CD14-positive monocyte (primary cell): ENCODE measurements at places on chromosomes 13 and 19.

GRCh38 chr13:27559719-27560118, 60.6 kb downstream of the LNX2 start:
- DNase-seq = no peak

DNA sequence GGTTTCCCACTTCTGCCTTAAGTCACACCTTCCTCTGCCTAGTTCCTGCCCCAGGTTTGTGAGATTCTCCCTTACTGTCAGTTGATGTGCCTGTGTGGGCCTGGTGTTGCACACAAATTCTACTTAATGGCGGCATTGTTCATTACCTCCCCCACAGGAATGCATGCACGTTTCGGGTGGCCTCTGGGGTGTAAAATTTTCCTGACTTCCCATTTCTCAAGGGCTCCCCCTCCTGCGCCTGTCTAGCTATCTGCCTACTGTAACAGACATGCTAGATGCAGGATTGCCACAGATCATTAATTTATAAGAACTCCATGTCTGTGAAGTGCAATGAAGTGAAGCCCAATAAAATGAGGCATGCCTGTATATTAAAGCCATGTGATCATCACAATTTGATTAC, 1466.3 kb downstream of the PCDH9 start:
- no peak for DNase-seq

- DNase-seq = no peak
These were observed 85.9 kb downstream of the KDM4B start for GRCh38 chr19:5054551-5055456.

DNA sequence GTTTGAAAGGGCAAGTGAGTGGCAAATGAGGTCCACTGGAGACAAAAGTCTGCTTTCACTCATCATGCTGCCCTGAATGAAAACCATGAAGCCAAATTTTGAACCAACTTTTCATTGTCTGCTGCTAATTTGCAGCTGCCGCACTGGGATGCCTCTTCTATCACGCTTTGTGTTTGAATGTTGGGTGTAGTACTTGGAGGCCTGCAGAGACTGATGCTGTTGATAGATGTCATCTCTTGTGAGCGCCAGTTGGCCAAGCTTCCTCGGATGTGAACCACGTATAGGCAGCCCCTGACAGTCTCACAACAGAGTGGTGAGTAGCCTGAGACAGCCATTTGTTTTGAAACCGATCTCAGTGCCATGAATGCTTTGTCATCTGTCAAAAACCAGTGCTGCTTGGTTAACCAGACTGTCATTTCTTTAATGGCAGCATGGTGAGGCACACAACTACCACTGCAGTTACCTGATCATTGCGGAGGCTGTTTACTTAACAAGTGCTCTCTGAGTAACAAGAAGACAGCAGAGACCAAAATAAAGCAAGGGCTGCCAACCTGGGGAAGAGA, 31.2 kb upstream of the SLC10A2 start:
- DNase-seq = no peak

- DNase-seq = no peak
These were observed 369.1 kb downstream of the FGF9 start for GRCh38 chr13:22039961-22040360.

GRCh38 chr19:29858000-29858596, 46.3 kb downstream of the CCNE1 start:
- DNase-seq = no peak

- no peak for DNase-seq
These were observed 27.7 kb downstream of the CRTC1 start for GRCh38 chr19:18710996-18711751.

DNA sequence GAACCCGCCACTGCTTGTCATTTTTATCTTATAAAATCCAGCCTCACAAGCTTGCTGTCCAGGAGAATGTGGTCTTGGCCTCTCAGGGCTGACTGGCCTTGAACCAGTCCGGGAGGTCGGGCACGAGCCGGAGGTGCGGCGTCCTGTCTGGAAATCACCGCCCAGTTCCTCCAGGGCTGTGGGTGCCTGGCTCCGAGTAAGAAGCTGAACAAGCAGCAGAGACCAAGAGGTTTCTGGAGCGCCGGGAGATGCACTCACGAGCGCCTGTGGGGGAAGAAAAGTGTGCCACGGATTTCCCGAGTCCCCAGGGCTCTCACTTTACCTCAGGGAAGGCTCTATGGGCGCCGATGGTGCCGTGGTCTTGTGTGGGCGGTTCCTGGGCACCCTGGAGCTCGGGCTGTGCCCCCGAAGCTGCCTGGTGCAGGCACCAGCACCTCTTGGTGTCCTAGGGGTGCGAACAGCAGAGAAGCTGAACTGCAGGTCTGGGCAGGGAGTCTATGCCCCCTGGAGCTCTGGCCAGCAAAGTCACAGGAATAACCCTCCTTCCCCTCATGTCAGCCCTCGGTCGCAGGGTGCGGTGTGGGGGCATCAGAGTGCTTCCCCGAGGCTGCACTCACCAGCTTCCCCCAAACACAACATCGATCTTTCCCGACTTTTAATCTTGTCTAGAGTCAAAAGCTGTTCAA, 50.0 kb downstream of the GAS6 start:
- DNase-seq = no peak

DNA sequence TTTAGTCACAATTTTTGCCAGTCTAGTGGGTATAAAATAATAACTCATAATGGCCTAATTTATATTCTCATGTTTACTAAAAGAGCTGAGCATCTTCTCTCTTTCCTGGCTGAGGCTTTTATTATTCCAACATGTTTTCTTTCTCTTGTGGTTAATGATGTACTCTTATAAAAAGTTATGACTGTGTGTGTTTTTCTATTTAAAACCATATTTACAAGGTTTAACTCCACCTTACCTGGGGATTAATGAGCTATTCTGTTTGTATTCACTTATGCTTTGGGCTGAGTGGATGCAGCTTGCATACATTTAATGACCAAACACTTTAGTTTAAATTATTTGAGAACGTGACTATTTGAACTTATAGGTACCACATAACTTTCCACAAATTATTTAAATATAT, 1365.7 kb upstream of the SLC10A2 start:
- no peak for DNase-seq

GRCh38 chr13:94073007-94073744, 406.3 kb downstream of the DCT start:
- DNase-seq = no peak

GRCh38 chr13:45879666-45880065, 28.1 kb upstream of the SIAH3 start:
- DNase-seq = no peak

DNA sequence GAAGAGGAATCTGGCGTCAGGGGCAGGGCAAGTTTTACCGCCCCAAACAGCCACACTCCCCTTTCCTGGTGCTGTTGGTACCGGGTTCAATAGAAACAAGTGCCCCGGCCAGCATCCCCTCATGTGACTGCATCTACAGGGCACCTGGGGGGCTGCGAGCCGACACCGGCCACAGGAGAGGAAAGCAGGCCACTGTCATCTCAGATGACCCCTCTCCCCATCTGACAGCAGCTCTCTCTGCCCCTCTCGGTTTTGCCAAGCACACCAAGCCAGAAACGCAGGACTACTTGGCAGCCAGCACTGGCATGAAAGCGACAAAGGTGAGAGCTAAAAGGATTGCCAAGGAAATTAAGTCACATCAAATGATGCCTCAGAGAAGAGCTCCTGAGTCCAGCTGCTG, 37.1 kb downstream of the MLLT1 start:
- DNase-seq = no peak

- no peak for DNase-seq
These were observed 634.5 kb downstream of the LIG4 start for GRCh38 chr13:107580741-107581412.

- DNase-seq = no peak
These were observed 297.3 kb downstream of the ZNF536 start for GRCh38 chr19:30669329-30670010.

DNA sequence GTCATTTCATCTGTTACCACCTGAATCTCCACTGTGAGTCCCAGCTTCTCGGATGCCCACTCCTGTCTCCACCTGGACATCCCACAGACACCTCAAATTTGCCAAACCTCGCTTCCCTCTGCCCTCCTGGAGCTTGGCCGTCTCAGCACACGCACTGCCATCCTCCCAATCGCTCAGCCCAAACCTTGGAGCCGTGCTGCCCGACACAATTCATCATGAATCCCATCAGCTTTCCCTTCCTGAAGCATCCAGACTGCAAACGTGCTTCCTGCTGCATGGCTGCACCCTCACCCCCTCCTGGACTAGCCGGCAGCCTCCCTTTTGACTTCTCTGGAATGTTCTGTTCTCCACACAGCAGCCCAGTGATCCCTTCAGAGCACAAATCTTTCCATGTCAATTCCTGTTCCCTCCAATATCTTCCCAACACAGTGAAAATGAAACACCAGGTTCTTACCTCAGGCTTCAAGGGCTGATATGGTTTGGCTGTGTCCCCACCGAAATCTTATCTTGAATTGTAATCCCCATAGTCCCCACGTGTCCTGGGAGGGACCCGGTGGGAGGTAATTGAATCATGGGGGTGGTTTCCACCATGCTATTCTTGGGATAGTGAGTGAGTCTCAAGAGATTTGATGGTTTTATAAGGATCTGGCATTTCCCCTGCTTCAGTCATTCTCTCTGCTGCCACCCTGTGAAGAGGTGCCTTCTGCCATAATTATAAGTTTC, 1.1 kb upstream of the PROZ start:
- DNase-seq = no peak

- peak; percentile 59 for DNase-seq
These were observed 6.7 kb upstream of the ERFL start for GRCh38 chr19:41934849-41935374.

- no peak for DNase-seq
These were observed 187.4 kb downstream of the NBEA start for GRCh38 chr13:35129500-35129899.

DNA sequence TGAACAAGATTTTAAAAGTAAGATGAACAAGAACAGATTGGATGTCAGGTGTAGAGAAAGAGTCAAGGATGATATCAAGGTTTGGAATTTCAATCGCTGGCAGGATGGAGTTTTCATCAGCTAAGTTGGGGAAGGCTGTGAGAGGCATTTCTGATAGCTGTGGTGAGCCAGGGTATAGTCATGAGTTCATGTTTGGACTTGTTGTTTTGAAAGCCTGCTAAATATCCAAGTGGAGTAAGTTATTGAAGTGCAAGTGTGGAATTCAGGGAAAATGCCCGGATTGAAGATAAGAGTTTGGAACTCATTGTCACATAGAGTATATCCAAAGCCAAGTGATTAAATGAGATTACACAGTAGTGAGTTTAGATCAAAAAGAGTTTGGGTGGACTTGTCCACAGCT, 11.0 kb upstream of the EPSTI1 start:
- no peak for DNase-seq

DNA sequence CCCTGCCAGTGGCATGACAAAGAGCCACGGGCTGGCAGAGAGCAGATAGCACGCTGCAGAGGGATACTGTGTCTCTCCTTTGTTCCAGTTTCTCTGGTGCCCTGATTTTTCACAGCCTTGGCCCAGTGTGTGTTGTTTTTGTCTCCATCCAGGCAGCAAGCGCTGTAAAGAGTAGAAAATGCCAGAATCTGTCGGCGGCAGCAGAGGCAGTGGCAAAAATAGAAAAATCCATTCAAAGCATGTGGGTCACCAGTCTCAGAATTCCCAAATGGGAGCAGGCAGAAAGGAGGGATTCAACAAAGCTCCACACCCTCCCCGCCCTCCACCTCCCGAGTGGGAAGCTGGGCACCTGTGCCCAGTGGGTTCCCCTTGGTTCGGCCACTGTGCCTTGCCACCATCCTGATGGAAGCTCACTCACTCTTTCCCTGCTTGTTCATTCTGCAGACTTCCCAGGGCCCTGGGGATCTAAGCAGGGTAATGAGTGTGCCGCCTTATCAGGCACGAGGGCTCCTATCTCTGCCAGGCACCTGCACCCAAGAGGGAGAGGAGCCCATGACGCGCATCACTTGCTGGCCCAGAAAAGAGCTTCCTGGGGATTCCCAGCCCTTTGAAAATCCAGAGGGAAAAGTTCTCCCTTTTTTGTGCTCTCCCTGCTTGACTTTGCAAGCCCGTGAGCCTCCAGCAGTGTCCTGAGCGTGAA, 416.9 kb downstream of the IRS2 start:
- no peak for DNase-seq

DNA sequence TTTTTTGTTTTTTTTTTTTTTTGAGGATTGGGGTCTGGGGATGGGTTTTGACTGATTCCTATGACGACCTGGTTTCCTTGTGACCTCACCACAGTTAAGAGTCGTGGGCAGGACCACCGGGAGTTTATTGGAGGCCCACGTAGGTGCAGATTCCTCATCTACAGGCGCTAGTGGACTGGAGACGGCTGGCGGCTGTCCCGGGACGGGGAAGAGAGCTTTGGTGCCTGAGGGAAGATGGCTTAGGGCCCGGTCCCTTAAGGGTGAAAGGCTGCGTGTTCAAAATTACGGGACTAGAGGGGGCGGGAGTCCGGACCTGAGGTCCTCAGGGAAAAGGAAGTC, 682 bp upstream of the TEAD2 start:
- DNase-seq = no peak

- no peak for DNase-seq
These were observed 34.1 kb downstream of the ZNF823 start for GRCh38 chr19:11704626-11705025.

- DNase-seq = peak; percentile 59
These were observed 5.2 kb downstream of the CEACAM4 start for GRCh38 chr19:41621654-41622053.

DNA sequence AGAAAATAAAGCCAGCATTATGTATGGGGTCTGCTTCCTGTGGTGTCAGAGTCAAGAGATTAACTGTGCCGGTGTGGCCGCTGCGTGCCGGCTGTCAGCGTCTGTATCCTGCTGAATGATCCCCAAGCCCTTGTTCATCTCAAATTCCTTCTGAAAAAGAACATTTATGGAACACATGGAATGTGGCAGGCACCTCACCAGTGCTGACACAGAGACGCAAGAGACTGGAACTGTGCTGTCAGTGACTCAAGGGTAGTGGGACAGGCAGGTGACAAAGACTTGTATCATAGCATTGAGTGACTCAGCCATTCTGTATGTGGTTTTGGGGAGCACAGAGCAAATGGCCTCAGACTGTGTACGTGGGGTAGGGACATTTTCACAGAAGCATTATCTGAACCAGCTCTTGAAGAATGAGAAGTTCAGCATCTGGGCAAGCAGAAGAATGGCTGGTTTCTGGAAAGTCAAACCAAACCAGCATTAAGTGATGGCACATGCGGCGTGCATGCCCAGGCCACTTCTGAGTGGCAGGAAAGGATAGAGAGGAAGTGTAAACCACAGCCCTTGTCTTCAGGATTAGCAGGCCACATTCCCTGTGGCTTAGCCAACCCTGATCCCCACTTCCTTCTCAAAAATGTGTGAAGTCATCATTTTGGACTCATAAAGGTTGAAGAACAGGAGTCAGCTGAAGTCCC, 54.0 kb upstream of the IRS2 start:
- DNase-seq = peak; percentile 50

DNA sequence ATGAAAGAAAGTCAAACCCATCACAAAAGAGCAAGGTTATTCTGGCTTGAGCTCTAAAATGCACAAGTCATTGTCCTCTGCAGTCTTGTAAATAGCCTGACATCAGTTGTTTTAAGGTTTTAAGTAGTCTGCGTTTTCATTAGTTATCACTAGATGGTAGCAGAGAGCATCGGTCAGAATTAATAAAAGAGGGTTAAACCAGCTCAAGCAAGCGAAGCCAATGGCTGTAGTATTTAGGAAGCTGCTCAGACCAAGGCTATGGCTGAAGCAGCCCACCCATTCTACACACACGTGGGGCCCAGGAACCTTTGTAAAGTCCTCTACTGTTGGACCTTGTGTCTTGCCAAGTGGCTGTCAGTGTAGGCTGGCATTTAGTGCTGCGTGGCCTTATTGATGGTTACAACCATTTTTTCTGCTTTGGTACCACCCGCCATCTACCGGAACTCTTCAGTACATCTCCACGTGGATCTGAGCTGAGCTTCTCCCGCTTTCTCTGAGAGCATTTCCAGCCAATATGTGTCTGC, 13.3 kb upstream of the ZNF57 start:
- peak; percentile 56 for DNase-seq
